A375 (cell line): ENCODE measurements at places on chromosomes 6 and 20. TPM values are rescaled to one million over a fixed set of nuclear protein-coding genes. Genes with fewer than 3 reads are reported as not detected.

Gene BPI
- total RNA-seq: not detected in 2 replicates

Gene RHAG
- not detected in 2 replicates for total RNA-seq

Gene CNKSR3
- total RNA-seq: 2.3 and 3.9 TPM in 2 replicates

Gene HLA-DPA1
- total RNA-seq: 147 and 155 TPM in 2 replicates

Gene ULBP3
- total RNA-seq: 7.1 and 14.2 TPM in 2 replicates

Gene SLC32A1
- not detected in 2 replicates for total RNA-seq

Gene B3GAT2
- 0.03 TPM in 1 of 2 replicates, not detected in the other for total RNA-seq
